ENCODE measurements at places on chromosomes 7 and 10.

DNA sequence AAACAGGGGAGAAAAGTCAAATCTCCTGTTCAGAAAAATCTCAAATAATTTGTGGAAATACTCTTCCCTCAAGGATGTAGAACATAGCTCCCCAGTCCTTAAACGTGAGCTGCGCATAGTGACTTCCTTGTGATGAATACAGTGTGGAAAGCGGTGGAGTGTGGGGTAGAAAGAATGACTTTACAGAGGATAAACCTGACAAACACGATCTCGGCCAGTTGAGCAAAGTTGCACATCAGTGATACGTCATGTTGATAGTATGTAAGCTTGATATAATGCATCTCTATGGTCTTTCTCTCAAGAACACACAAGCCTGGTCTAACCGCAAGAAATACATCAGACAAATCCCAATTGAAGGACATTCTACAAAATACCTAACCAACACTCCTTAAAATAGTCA lies 32.0 kb upstream of the ZCCHC24 start:
- DNase-seq = no peak
- H3K4me1 ChIP-seq = no peaks in the 10 kb centered on the region
- H3K27ac ChIP-seq = no peak overlapping the region
- H3K4me3 ChIP-seq = no peak overlapping the region

- peak overlapping the region; percentile 92 for H3K27ac ChIP-seq
- peaks cover 55% of the 10 kb centered on the region for H3K4me1 ChIP-seq
- H3K27me3 ChIP-seq = no peaks in the 10 kb centered on the region
- peaks cover 4% of the 10 kb centered on the region for H3K36me3 ChIP-seq
These were observed 167.9 kb upstream of the PFKP start for GRCh38 chr10:2899246-2899951.

GRCh38 chr10:13670311-13670710 lies 83.5 kb downstream of the PRPF18 start:
- H3K4me3 ChIP-seq = no peak overlapping the region
- H3K27me3 ChIP-seq = no peaks in the 10 kb centered on the region
- peaks cover 81% of the 10 kb centered on the region for H3K36me3 ChIP-seq

GRCh38 chr10:101832325-101832771 lies 11.3 kb downstream of the KCNIP2 start:
- H3K4me3 ChIP-seq = peak overlapping the region; percentile 64
- no peak for DNase-seq
- peaks cover 35% of the 10 kb centered on the region for H3K4me1 ChIP-seq
- H3K27me3 ChIP-seq = no peaks in the 10 kb centered on the region
- H3K36me3 ChIP-seq = no peaks in the 10 kb centered on the region
- H3K27ac ChIP-seq = peak overlapping the region; percentile 80

- H3K27me3 ChIP-seq = no peaks in the 10 kb centered on the region
- no peaks in the 10 kb centered on the region for H3K4me1 ChIP-seq
- H3K27ac ChIP-seq = no peak overlapping the region
- no peaks in the 10 kb centered on the region for H3K36me3 ChIP-seq
These were observed 81.3 kb downstream of the FOXL3 start for GRCh38 chr7:371119-371778.

GRCh38 chr10:29408847-29409240 lies 120.0 kb downstream of the LYZL1 start:
- DNase-seq = no peak
- no peaks in the 10 kb centered on the region for H3K27me3 ChIP-seq
- H3K36me3 ChIP-seq = peaks cover 3% of the 10 kb centered on the region
- H3K27ac ChIP-seq = peak overlapping the region; percentile 59
- H3K4me3 ChIP-seq = peak overlapping the region; percentile 44

GRCh38 chr7:32224276-32224675 lies 154.1 kb upstream of the PDE1C start:
- DNase-seq = no peak
- no peak overlapping the region for H3K27ac ChIP-seq
- no peaks in the 10 kb centered on the region for H3K36me3 ChIP-seq
- H3K4me1 ChIP-seq = no peaks in the 10 kb centered on the region
- H3K27me3 ChIP-seq = no peaks in the 10 kb centered on the region

DNA sequence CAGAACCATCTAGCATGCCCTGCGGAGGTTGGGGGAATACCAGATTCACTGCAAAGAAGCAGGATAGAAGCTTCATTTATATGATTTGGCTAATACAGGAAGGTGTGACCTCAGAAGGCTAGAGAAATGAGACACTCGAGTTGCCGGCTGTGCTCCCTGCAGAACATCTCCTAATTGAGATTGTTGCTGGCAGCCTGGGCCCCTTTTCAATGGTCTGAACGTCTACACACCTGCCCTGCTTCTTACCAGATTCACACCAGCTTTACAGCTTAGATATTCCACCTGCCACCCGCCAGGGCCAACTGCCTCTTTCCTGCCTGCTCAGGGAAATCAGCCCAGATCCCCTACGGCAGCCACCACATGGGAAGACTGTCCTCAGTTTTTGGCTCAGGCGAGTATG lies 475.3 kb upstream of the AUTS2 start:
- H3K27me3 ChIP-seq = no peaks in the 10 kb centered on the region
- H3K27ac ChIP-seq = no peak overlapping the region
- no peak overlapping the region for H3K4me3 ChIP-seq
- no peaks in the 10 kb centered on the region for H3K4me1 ChIP-seq
- H3K36me3 ChIP-seq = no peaks in the 10 kb centered on the region

GRCh38 chr7:114502454-114503254 lies 88.0 kb downstream of the FOXP2 start:
- no peak for DNase-seq
- H3K36me3 ChIP-seq = no peaks in the 10 kb centered on the region
- H3K27me3 ChIP-seq = no peaks in the 10 kb centered on the region
- H3K27ac ChIP-seq = no peak overlapping the region
- no peaks in the 10 kb centered on the region for H3K4me1 ChIP-seq
- H3K4me3 ChIP-seq = no peak overlapping the region

DNA sequence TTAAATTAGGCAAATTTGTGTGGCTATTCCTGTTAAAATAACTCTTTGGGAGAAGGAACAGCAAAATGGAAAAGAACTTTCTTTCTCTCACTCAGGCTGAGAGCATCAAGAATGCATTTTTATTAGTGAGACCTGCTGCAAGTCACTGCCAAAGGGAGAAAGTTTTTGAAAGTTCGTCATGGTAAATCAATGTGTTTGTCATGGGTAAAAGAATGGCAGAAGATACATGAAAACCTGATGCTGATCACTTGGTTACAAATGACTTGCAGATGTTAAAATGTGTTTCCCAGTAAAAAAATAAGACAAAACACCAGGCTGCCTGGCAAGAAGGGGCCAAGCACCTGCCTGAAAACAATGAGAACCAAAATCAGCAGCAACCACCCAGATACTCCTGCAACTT lies 484.7 kb upstream of the NRP1 start:
- no peaks in the 10 kb centered on the region for H3K27me3 ChIP-seq
- H3K4me3 ChIP-seq = no peak overlapping the region
- H3K27ac ChIP-seq = no peak overlapping the region
- H3K36me3 ChIP-seq = no peaks in the 10 kb centered on the region

- no peak for DNase-seq
- H3K4me3 ChIP-seq = no peak overlapping the region
- H3K36me3 ChIP-seq = no peaks in the 10 kb centered on the region
- no peak overlapping the region for H3K27ac ChIP-seq
- H3K4me1 ChIP-seq = no peaks in the 10 kb centered on the region
These were observed 63.5 kb upstream of the C10orf90 start for GRCh38 chr10:126734015-126734414.

DNA sequence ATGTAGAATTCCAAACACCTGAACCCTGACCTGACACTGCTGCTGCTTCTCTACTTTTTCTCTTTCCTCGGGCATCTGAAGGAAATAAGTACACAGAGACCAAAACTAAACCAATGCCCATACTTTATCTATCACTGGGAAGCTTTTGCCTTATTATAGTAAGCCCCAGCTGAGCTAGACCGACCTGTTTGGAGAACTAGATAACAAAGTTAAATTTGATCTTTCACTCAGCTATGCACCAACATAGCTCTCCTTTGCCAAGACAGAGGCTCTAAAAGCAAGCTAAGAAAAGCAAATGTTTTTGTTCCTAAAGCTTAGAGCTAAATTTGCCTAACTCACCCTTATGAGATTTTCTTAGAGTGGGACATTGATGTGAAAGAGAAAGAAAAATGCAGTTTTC lies 39.1 kb downstream of the NHLRC2 start:
- peaks cover 21% of the 10 kb centered on the region for H3K36me3 ChIP-seq
- H3K4me3 ChIP-seq = no peak overlapping the region
- DNase-seq = no peak
- H3K4me1 ChIP-seq = no peaks in the 10 kb centered on the region

- no peak overlapping the region for H3K27ac ChIP-seq
- peaks cover 11% of the 10 kb centered on the region for H3K4me1 ChIP-seq
- no peak for DNase-seq
- no peaks in the 10 kb centered on the region for H3K36me3 ChIP-seq
These were observed 21.9 kb upstream of the KCNK18 start for GRCh38 chr10:117175215-117175900.

DNA sequence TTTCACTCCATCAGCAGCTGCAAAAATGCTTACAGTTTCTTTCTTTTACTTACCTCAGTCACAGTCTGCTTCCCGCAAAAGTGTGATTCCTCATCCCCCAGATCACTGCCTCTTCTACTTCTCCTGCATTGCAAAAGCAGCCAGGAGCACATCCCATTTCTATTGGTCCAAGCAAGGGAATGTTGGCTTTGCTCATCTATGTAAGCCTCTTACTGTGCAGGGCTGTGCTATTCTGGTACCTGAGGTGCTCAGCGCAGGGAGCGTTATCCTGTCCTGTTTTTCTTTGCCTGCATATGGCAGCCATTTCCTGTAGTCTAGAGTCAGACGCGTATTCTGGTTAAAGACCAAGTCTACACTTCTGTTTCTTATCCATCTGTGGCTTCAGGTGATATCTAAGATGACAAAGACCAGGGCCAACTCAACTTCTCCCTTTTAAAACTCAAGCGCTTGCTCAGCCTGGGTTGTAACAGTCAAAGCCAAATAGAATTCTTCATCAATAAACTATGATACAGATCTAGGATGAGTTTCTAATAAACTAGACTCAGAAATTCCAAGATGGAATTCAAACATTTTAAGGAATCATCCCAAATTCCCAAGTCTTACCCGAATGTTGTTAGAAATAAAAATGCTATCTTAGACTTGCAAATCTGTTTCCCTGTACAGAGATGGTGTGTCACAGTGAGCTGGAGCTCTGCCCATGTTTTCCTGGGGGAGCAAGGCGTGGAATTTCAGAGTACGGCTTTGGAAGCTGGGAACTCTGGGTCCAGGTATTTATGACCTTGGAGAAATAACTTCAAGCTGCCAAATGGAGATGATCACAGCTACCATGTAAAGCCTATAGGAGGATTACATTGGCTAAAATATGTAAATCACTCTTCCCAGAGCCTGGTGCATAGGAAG lies 6.1 kb upstream of the RBM17 start:
- no peak overlapping the region for H3K4me3 ChIP-seq
- no peak overlapping the region for H3K27ac ChIP-seq
- peaks cover 21% of the 10 kb centered on the region for H3K4me1 ChIP-seq

GRCh38 chr10:99593312-99593711 lies 26.9 kb downstream of the SLC25A28 start:
- H3K27ac ChIP-seq = no peak overlapping the region
- H3K4me1 ChIP-seq = no peaks in the 10 kb centered on the region
- no peak overlapping the region for H3K4me3 ChIP-seq
- H3K36me3 ChIP-seq = no peaks in the 10 kb centered on the region

- no peak overlapping the region for H3K27ac ChIP-seq
- H3K4me3 ChIP-seq = no peak overlapping the region
- DNase-seq = no peak
- H3K27me3 ChIP-seq = no peaks in the 10 kb centered on the region
These were observed 131.3 kb downstream of the INHBA start for GRCh38 chr7:41571573-41571972.

- no peak for DNase-seq
- peaks cover 77% of the 10 kb centered on the region for H3K36me3 ChIP-seq
- H3K4me1 ChIP-seq = peaks cover 21% of the 10 kb centered on the region
- no peaks in the 10 kb centered on the region for H3K27me3 ChIP-seq
- H3K4me3 ChIP-seq = no peak overlapping the region
These were observed 212.1 kb upstream of the KLF14 start for GRCh38 chr7:130946114-130946513.

DNA sequence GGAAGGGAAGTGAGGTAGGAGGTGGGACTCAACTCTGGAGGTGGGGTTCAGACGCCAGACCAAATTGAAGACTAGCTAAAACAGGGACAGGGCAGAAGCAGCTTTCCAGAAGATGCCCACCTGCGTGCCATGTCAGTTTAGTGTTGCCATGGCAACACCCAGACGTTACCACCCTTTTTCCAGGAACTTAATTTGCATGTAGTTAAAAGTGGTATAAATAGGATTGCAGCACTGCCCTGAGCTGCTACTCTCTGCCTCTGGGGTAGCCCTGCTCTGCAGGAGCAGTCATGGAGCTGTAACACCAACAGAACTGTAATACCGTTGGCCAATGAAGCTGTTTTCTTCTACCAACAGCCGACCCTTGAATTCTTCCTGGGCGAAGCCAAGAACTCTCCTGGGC lies 93.8 kb downstream of the PRKCQ start:
- no peak overlapping the region for H3K27ac ChIP-seq
- no peaks in the 10 kb centered on the region for H3K27me3 ChIP-seq
- H3K36me3 ChIP-seq = peaks cover 82% of the 10 kb centered on the region
- DNase-seq = no peak
- no peak overlapping the region for H3K4me3 ChIP-seq

- no peak overlapping the region for H3K27ac ChIP-seq
- DNase-seq = no peak
- H3K4me3 ChIP-seq = no peak overlapping the region
These were observed 6.2 kb downstream of the ADIRF start for GRCh38 chr10:86974484-86974883.

GRCh38 chr10:75693489-75693888 lies 262.1 kb downstream of the LRMDA start:
- no peaks in the 10 kb centered on the region for H3K4me1 ChIP-seq
- no peak overlapping the region for H3K27ac ChIP-seq
- no peak overlapping the region for H3K4me3 ChIP-seq
- H3K36me3 ChIP-seq = no peaks in the 10 kb centered on the region

- H3K27me3 ChIP-seq = no peaks in the 10 kb centered on the region
- H3K4me3 ChIP-seq = no peak overlapping the region
These were observed 118.0 kb upstream of the PRSS58 start for GRCh38 chr7:142375710-142376313.

GRCh38 chr7:126305671-126306070 lies 947.1 kb downstream of the GRM8 start:
- no peak for DNase-seq
- H3K4me3 ChIP-seq = no peak overlapping the region
- H3K36me3 ChIP-seq = no peaks in the 10 kb centered on the region
- H3K27me3 ChIP-seq = no peaks in the 10 kb centered on the region
- H3K27ac ChIP-seq = no peak overlapping the region

- H3K27ac ChIP-seq = no peak overlapping the region
- H3K27me3 ChIP-seq = peaks cover 10% of the 10 kb centered on the region
- DNase-seq = no peak
- H3K36me3 ChIP-seq = no peaks in the 10 kb centered on the region
These were observed 84.9 kb downstream of the MKX start for GRCh38 chr10:27660711-27661110.
